ENCODE measurements at places on chromosomes 6 and 20.

GRCh38 chr20:1687053-1687452, 29.5 kb upstream of the SIRPG start:
- no peak for DNase-seq

GRCh38 chr20:53321596-53321995, 272.0 kb downstream of the ZNF217 start:
- DNase-seq: peak; percentile 4

DNA sequence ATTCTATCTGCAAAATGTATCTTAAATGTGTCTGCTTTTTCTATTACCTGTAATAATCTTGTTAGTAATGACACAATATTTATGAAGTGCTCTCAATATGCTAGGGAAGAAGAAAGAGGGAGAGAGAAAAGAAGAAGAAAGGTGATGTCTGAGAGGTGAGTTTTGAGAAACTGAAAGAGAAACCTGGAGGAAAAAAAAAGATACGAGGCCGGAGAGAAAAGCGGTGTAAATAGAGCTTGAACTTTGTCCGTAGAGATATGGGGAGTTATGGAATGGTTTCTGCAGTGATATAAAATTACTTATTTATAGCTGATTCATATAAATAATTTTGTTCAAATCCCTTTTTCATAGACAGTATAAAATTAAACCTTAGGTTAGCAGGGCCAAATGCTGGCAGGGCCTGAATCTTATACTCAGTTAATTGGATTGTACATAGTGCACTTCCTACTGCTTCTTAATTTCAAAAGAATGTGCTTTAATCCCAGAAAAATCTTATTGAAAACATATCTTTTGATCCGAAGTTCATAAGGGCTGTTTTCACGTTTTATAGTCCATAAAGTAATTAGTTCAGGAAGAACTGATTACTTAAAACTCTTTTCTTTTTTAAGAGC, 43.0 kb downstream of the MYB start:
- no peak for DNase-seq

GRCh38 chr20:12860619-12861247, 148.0 kb upstream of the SPTLC3 start:
- DNase-seq: no peak

GRCh38 chr6:2460216-2460745, 214.9 kb upstream of the GMDS start:
- DNase-seq: no peak

Data from activated CD4-positive, alpha-beta T cell treated with anti-CD3 and anti-CD28 coated beads for 48 hours (primary cell).